ENCODE measurements at places on chromosomes 7 and 10.

DNA sequence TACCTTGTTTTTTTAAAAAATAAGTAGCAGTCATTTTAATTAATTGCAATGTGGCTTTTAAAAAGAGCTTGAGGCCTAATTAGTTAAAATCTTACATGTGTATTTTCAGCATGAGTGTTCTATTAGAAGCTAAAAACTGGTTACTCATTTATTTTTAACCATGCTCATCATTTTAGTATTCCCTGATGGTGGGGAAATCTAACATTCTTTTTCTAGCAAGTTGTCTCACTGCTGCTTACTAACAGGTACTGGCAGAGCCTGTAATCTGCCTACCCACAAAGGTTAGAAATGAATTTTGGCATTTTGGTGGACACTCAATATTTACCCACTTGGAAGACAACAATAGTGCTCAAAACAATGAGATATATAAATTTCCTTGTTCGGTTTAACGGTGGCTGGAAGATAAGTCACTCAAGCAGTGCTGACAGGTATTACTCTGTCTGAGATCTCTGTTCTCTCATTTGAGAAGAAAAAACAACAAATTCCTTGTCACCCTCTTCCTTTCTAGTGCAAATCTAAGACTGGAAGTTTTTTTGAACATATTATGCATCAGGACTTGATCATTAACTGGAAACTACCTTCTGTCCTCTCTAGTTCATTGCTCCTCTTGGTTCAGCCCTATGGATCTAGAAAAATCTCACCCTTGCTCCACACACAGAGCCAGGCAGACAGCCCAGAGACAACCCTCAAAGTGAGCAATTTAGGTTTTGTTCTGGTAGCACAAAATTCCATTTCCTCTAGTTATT, 83.3 kb downstream of the VWDE start:
- no peak for DNase-seq

GRCh38 chr7:14380881-14381280, 391.4 kb upstream of the ETV1 start:
- no peak for DNase-seq

GRCh38 chr7:92873776-92874175, 37.4 kb upstream of the CDK6 start:
- DNase-seq, result no peak

GRCh38 chr7:42161110-42161509, 75.9 kb downstream of the GLI3 start:
- DNase-seq, result no peak

GRCh38 chr7:54392935-54393334, 149.2 kb upstream of the VSTM2A start:
- no peak for DNase-seq

Data from NCI-H774 (cell line).